IPS-NIHi11 (cell line): ENCODE measurements at places on chromosomes 3 and 15.

DNA sequence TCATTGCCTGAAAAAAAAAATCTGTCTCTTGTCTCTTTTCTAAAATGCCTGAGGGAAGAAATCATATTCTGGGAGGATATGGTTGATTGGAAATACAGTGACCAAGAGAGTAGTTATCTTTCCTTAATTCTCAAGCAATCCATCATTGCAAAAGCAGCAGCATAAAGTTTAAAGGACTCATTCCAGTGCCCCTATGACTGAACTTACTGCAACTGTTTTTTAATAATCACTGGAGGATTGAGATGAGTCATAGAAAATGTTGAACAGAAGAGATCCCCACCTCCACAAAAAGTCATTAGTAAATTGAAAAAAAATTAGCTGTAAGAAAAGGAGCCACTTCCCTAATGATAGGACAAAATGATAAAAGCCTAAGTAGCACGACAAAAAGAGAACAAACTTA lies 121.5 kb downstream of the SLC9A9 start:
- DNase-seq, result no peak

GRCh38 chr3:142664819-142665218 lies 59.0 kb upstream of the TRPC1 start:
- DNase-seq, result peak; percentile 7

- DNase-seq, result no peak
Measured at GRCh38 chr3:134340982-134341365, 33.3 kb downstream of the AMOTL2 start.

- peak; percentile 38 for DNase-seq
Measured at GRCh38 chr15:69045802-69046201, 31.3 kb downstream of the NOX5 start.

DNA sequence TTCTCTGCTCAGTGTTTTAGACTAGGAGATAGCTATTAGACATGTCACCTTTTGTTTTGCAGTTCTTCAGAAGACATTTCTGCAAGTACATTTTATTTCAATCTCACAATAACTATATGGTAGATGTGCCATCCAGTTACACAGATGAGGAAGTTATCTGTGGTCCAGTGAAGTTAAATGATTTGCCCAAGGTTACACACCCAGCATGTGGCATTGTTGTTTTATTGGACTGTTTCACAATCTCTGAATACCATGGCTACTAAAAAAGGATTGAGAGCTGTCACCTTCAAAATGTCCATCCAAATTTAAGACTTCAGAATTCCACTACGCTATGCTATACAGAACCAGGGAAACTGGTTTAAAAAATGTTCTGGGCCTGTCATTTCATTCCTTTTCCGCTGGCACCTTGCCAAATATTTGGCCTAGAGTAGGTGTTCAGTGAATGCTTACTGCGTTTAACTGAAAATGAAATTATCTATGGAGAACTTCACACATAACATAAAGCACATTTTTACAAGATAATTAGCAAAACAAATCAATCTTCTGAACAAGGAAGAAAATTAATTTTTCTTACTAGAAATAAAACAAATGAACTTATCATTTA lies 20.2 kb downstream of the TM6SF1 start:
- no peak for DNase-seq

GRCh38 chr3:110995461-110996231 lies 76.0 kb upstream of the NECTIN3 start:
- DNase-seq, result no peak

DNA sequence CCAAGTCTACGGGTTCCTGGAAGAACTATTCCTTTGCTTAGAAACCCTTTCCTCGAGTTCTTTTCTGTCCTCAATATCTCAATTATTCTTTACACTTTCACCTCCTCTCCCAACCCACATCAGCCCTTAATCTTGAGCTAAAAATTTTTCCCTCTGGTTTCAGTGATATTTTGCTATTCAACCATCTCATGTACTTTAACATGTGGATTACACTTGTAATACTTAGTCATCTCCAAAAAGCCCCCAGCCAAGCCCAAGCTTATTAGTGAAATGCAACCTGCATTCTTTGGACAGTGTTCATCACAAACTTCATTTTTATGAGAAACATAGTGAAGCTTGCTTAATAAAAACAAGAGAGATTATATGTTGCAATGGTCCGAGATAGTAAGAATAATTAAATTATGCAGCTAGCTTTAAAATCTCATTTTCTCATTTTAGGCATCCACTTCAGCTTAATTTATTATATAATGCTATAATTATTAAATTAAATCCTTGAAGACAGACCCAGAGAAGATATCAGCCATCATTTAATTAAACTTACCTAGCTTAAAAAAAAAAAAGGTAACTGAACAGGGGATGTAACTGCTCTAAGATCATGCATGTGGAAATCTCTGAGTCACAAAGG lies 534.5 kb upstream of the TBL1XR1 start:
- no peak for DNase-seq

- no peak for DNase-seq
Measured at GRCh38 chr3:84487296-84487695, 471.5 kb upstream of the CADM2 start.

DNA sequence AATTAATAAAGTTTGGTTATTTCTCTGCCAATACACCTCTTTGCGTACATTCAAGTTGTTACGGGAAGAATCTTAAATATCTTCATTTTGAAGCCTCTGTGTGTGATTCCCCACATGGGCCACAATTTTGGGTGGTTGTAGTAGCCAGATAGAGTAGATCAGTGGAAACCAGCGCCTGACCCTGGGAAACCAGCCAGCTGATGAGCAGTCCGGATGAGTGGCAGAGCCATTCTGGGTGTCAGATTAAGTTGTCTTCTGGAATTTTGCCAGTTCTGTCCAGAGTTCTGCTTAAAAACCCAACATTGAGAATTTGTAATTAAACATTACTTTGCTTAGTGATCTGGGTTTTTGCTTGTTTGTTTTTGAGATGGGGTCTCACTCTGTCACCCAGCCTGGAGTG lies 49.7 kb downstream of the MRPS25 start:
- DNase-seq, result no peak

DNA sequence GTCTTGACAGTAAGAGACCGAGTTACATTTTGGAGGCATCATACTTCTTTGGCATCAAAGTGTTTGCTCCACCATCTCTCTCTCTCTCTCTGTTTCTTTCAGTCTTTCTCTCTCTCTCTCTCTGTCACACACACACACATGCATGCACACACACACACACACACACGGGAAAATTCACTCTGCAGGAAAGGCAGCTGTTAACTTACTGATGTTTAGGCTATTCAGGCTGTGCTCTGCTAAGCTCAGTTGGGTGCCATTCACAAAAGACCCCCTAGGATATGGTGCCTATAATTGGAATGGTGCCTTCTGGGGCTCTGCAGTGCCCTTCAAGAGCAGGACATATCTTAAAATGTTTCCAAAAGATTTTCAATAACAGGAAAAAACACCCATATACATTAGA lies 78.2 kb downstream of the KCNH8 start:
- DNase-seq, result no peak

GRCh38 chr3:69985266-69985665 lies 14.3 kb upstream of the SAMMSON start:
- peak; percentile 24 for DNase-seq

DNA sequence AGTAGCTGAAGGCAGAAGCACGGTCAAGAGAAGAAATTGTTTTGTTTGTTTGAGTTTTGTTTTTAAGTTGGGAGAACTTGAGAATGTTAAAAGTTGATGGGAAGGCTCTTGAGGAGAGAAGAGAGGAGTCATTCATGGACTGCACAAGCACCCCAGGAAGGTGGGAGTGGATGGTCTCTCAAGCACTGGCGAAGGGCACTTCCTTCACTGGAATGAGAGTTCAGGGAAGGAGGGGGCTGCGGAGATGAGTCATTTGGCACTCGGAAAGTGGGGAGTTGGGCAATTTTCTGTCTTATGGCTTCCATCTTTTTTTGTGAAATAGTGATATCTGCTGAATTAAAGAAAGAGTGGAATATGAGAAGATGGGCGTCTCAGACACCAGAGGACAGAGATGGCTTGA lies 66.0 kb downstream of the ATP13A4 start:
- no peak for DNase-seq

DNA sequence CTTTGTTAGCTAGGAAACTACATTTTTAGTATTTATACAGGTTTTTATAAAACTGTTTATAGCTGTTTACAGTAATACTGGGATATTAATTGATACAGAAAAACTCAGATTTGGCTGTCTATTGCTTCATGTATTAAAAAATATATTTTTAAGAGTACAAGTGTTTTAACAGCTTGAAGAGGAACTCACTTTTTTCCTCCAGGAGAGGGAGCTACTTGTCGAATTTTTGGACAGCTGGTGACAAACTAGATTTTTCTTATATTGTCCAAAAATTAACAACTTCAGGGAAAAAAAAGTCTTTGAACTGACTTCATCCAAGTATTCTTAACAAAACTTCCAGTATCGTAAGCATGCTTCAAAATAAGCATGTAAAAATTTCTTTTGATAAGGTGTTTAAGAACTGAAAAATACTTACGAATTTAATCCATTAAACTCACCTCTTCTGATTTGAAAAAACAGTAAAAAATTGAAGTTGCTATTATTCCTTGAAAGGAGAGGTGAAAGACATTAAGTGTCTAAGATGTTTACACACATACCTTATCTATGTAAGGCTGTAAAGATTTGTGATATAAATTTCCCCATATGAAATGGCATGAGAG lies 4.0 kb downstream of the DIPK2A start:
- no peak for DNase-seq

DNA sequence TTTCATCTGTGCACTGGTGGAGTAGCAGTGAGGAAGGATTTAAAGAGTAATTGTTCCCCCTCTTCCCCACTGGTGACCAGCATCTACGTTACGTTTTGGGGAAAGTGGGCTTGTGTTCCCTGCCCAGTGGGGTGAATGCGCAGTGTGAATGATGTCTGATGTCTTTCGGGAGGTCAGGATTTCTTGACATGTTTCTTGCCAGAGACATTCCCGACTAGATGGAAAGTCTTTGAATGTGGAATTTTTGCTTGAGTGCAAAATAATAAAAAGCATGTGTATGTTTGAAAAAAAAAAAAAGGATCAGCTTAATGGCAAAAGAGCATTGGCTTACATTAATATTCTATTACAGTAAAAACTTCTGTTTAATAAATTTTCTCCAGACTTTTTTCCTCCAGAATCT lies 632.2 kb downstream of the FOXP1 start:
- no peak for DNase-seq

- no peak for DNase-seq
Measured at GRCh38 chr3:178646186-178646862, 110.1 kb downstream of the KCNMB2 start.

- no peak for DNase-seq
Measured at GRCh38 chr3:159865041-159865579, 123.5 kb upstream of the IL12A start.

DNA sequence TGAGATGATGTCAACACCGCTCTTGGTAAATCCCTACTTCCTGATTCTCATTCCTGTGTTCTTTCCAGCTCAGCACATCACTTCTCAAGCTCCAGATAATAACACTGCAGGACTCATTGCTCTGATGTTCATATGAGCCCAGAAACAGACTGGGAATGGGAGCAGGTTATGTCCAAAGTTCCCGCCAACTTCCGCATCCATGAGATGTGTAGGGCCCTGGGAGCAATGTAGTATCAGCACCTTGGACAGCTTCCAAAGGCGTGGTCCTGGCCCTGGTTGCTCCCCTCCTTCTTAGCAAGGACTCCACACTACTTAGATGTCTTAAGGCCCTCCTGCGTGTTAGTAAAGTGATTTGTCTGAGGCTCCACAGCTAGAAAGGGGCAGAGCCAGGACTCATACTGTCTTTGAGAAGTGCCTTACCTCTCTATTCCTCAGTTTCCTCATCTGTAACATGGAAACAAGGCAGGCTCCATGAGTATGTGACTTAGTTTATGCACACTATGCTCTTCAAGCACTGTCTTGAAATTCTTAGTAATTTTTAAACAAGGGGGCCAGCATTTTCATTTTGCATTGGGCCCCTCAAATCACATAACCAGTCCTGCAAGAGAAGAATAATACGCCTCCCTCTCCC lies 27.9 kb upstream of the SLC6A1 start:
- peak; percentile 83 for DNase-seq

DNA sequence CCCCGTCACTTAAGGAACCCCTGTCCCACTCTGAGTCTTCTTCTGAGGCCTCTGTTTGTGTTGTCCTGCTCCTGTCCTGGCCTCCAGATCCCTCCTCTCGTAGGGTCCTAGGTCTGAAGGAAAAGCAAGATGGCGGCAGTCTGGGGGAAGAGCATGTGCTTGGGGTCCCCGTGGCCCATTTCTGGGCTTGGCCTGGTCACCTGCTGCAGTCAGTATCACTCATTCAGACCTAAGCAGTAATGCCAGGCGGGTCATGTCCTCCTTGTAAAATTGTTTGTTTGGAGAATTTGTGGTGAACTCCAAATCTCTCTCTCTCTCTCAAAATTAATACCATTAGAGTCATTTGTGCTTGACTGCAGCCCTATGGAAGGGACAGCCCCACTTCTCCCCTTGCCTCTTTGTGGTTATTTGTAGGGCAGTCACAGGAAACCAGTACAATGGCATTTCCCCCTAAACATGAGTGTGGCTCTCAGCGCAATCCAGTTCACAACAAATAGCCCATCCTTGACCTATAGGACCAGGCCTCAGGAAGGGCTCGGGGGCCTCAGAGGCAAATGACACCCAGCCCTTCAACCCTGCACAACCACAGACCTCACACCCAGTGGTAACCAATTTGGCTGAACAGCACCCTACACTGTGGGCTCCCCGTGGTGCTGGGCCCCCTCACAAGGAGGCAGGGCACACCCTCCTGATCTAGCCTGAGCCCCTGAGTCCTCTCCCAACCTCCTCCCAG lies 173.5 kb downstream of the OR4M2 start:
- DNase-seq, result no peak

DNA sequence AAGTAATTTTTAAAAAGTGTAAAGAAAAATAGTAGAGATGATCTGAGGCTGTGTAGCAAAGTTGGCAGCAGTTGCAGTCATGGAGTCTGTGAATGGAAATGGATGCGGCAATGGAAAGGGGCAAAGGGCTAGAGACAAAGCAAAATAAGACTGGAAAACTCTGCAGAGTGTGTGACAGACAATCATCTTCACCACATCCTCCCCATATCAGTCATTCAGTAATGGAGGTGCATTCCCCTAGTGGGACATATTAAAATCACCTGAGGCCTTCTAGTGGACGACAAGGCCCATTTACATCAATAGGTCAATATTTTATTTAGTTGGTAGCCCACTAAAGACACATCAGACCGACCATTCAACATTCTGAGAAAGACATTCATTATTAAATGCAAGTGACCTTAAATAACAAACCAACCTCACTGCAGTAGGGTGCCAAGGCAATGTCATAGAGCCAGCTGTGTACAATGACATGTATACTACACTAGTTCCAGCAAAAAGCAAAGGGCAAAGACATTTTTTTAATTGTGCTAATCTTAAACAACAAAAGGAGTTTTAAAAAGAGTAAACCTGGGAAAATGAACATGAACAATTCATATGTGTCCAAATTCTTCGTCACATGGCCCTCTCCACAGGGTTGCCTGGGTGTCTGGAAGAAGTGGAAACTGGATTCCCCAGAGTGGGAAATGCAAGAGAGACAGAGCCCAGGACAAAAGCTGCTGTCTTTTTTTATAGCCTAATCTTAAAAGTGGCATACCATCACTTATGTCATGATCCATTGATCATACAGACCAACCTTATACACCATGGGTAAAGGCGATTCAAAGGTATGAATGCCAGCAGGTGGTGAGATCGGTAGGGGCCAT lies 15.6 kb upstream of the RAP2B start:
- no peak for DNase-seq
